Mesenteric fat pad (tissue), 1 donor: ENCODE measurements at places on chromosomes 11 and 22. TPM values are rescaled to one million over a fixed set of nuclear protein-coding genes. Genes with fewer than 3 reads are reported as not detected.

OR4A16 gene
- total RNA-seq: not detected

RASSF7 gene
- 2.0 TPM for total RNA-seq

GP1BB gene
- 1.8 TPM for total RNA-seq

NRIP3 gene
- total RNA-seq: 0.87 TPM

CWC15 gene
- total RNA-seq: 70.8 TPM
